ENCODE measurements at places on chromosomes 6 and 20. TPM values are rescaled to one million over a fixed set of nuclear protein-coding genes. Genes with fewer than 3 reads are reported as not detected.

DNA sequence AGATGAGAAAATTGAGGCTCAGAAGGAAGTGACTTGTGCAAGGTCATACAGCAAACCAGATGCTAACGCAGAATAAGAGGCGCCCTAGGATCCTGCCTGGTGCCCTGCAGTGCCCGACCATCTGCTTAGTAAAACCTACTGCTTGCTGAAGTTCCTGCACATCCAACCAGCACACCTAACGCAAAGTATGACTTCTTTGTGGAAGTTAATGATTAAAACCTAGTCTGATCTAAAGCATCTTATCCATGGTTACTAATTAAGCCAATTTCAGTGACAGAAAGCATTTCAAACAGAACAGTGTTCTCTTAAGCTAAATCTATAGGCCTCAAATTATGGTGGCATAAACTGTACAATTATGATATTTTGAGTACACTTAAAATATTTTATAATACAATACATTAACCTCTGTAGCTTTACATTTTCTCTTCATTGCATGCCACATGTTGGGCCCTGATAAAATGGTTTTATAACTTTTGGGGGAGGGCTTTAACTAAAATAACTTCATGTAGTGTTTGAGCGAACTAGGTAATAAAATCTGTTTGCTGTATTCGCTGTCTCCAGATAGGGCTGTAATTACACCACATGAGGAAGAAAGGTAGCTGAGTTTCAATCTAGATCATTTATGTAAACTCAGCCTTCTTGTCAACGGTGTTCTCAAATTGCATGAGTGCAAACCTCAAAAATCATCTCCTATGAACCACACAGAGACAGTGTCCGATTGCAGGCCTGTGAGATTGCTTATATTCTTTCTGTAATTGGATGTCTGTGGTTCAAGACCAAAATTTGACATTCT lies 37.5 kb upstream of the BEND3 start:
- H3K36me3 ChIP-seq: no peaks in the 10 kb centered on the region
- no peak for DNase-seq
- peaks cover 26% of the 10 kb centered on the region for H3K4me1 ChIP-seq
- H3K27me3 ChIP-seq: no peaks in the 10 kb centered on the region
- no peak overlapping the region for H3K4me3 ChIP-seq

- no peak for DNase-seq
- H3K36me3 ChIP-seq: no peaks in the 10 kb centered on the region
- H3K27ac ChIP-seq: no peak overlapping the region
- H3K4me3 ChIP-seq: no peak overlapping the region
- no peaks in the 10 kb centered on the region for H3K27me3 ChIP-seq
Observed at GRCh38 chr6:83218646-83219045, 25.5 kb downstream of the RWDD2A start.

- no peaks in the 10 kb centered on the region for H3K36me3 ChIP-seq
- no peak for DNase-seq
- no peaks in the 10 kb centered on the region for H3K27me3 ChIP-seq
- no peak overlapping the region for H3K4me3 ChIP-seq
Observed at GRCh38 chr6:18328070-18328469, 59.1 kb upstream of the RNF144B start.

- no peak overlapping the region for H3K27ac ChIP-seq
- no peak overlapping the region for H3K4me3 ChIP-seq
- H3K27me3 ChIP-seq: no peaks in the 10 kb centered on the region
- DNase-seq: no peak
Observed at GRCh38 chr20:43516251-43516824, 8.8 kb downstream of the L3MBTL1 start.

DNA sequence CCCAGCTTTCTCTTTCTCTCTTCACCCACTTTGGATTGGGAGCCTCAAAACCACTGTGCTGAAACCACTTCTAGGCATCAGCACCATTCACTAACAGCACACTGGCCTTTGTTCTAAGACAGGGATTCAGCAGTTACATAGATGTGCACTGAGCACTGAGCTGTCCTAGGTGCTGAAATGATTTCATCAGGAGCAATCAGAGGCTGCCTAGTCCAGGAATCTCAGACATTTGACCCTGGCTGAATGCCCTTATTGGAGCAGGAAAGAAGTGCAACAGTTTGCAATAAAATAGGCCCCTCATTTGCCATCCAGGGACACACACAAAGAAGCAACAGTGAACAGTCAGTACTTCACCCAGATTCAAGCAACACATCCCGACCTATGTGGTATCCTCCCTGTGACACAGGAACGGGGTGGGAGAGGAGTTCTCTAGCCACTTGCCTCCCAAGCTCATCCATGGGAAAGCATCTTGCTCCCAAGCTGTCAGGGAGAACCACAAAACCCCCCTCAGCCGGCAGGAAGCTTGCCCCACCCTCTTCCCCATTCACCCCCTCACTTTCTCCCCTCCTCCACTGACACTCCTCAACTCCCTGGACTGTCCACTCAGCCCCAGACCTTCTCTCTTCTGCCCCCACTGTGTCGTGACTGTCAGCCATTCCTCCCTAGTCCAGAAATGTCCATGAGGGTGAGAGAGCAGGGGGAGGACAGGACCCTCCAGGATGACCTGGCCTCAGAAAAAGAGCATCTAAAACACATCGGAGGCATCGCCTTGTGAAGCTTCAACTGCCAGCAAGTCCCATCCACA lies 304.4 kb downstream of the PREX1 start:
- H3K4me1 ChIP-seq: no peaks in the 10 kb centered on the region
- no peak overlapping the region for H3K4me3 ChIP-seq

GRCh38 chr6:44670146-44670545 lies 282.6 kb downstream of the CDC5L start:
- H3K27ac ChIP-seq: no peak overlapping the region
- no peaks in the 10 kb centered on the region for H3K36me3 ChIP-seq
- H3K4me1 ChIP-seq: peaks cover 37% of the 10 kb centered on the region

- H3K4me3 ChIP-seq: no peak overlapping the region
- DNase-seq: no peak
- H3K27me3 ChIP-seq: no peaks in the 10 kb centered on the region
- H3K36me3 ChIP-seq: no peaks in the 10 kb centered on the region
- peaks cover 24% of the 10 kb centered on the region for H3K4me1 ChIP-seq
- H3K27ac ChIP-seq: no peak overlapping the region
Observed at GRCh38 chr20:15645816-15646215, 927.4 kb downstream of the KIF16B start.

DNA sequence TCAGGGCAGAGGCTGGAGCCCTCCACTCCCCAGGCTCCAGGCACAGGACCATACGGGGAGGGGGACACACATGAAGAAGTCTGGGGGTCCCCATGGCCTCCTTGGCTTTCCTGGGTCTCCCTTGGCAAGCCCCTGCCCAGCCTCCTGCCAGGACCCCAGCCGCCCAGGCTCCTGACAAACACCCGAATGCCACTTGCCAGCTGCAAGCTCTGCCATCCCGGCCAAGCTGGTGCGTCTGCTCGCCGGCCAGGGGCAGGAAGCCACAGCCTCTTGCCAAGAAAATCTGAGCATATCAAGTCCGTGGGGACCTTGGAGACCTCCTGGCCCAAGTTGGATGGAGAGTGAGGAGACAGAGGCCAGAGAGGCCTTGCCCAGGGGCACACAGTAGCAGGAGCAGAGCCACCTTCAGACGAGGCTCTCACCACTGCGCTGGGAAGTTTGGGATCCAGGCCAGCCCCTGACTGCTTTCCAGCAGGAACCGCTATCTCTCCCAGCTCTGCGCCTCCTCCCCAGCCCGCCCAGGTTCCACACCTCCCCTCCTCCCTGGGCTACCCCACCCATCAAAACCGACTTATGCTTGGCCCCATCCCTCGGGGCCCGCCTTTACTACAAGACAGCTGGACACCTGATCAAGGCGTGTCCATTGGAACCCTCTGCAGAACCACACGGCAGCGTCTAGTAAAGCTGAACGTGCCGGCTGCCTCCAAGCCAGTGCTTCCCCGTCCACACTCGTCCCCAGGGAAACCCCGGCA lies 80.2 kb downstream of the GRM4 start:
- H3K27ac ChIP-seq: no peak overlapping the region
- peaks cover 2% of the 10 kb centered on the region for H3K4me1 ChIP-seq
- no peak overlapping the region for H3K4me3 ChIP-seq
- no peaks in the 10 kb centered on the region for H3K36me3 ChIP-seq
- H3K27me3 ChIP-seq: peaks cover 34% of the 10 kb centered on the region
- no peak for DNase-seq

Gene AVP
- total RNA-seq: not detected

- no peaks in the 10 kb centered on the region for H3K36me3 ChIP-seq
- no peak overlapping the region for H3K27ac ChIP-seq
- no peaks in the 10 kb centered on the region for H3K27me3 ChIP-seq
- no peak for DNase-seq
- peaks cover under 1% of the 10 kb centered on the region for H3K4me1 ChIP-seq
- H3K4me3 ChIP-seq: no peak overlapping the region
Observed at GRCh38 chr6:7811441-7811840, 85.5 kb downstream of the BMP6 start.

- H3K4me3 ChIP-seq: no peak overlapping the region
- peaks cover 9% of the 10 kb centered on the region for H3K4me1 ChIP-seq
- no peak for DNase-seq
- no peak overlapping the region for H3K27ac ChIP-seq
- no peaks in the 10 kb centered on the region for H3K36me3 ChIP-seq
Observed at GRCh38 chr6:28884423-28885131, 39.2 kb downstream of the TRIM27 start.

DNA sequence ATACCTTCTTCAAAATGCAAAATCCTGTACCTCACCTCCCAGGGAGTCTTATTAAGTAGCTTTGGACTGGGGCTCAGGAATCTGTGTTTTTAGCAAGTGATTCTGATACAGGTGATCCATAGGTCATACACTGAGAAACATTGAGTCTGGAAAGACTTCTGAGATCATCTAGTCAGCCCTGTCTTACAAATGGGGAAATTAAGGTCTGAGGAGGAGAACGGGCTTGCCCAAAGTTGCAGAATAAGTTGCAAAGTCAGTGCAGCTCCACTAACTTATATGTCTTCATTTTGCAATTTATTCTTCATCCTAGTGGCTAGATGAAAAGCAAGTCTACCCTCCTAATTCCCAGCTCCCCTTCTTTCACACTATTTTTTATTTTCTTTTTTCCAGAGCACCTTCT lies 28.9 kb downstream of the KCNS1 start:
- peaks cover 14% of the 10 kb centered on the region for H3K4me1 ChIP-seq
- no peak overlapping the region for H3K27ac ChIP-seq
- no peak overlapping the region for H3K4me3 ChIP-seq
- DNase-seq: no peak

GRCh38 chr20:22901164-22901563 lies 133.9 kb upstream of the SSTR4 start:
- H3K4me1 ChIP-seq: no peaks in the 10 kb centered on the region
- no peak overlapping the region for H3K4me3 ChIP-seq
- no peak for DNase-seq
- no peak overlapping the region for H3K27ac ChIP-seq
- no peaks in the 10 kb centered on the region for H3K36me3 ChIP-seq

DNA sequence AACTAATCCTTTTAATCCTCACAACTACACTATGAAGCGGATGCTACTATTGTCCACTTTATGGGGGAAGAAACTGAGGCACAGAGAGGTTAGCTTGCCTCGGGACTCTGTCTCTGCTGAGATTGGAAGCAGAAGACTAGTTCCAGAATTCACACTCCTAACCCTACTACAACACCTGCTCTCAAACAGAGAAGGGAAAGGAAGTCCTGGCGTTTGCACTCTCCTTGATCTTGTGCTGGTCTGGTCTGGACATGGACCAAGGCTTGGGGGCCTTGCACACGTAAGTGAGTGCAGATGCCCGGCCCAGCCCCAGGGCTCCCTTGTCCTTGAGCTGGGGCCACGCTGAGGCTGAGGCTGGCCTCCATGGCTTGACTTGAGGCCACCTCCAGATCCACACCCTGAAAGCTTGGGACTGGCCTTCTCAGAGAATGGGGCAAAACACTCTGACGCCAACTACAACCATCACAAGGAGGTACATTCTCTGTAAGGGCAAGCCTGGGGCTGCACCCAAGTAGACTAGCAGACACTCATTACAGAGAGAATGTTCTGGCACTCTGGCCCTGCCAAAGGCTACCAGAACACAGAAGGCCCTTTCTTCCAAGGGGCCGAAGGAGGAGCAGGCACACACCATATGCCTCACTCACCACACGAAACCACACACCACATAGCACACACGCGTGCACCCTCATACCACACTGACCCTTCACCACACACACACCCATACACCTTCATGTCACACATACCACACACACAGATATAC lies 33.3 kb upstream of the EZR start:
- no peak overlapping the region for H3K27ac ChIP-seq
- H3K4me1 ChIP-seq: peaks cover 45% of the 10 kb centered on the region
- DNase-seq: no peak
- no peak overlapping the region for H3K4me3 ChIP-seq

DNA sequence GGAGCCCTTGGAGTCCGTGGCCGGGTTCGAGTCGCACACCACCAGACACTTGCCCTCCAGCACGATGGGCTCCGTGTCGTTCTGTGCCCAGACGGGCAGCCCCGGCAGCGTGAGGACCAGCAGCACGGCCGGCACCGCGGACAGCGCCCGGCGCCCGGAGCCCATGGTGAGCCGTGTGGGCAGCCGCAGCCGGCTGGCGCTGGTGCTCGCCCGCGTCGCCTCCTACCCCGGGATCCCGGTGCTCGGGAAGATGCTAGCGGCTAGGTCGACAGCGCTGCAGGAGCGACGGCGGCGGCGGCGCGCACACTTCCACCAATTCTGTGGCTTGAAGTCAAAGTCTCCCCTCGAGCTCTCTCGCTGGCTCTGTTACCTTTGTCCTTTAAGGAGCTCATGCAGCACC lies 1.3 kb downstream of the CBLN4 start:
- H3K36me3 ChIP-seq: peaks cover 6% of the 10 kb centered on the region
- DNase-seq: no peak
- H3K4me3 ChIP-seq: no peak overlapping the region
- H3K27ac ChIP-seq: no peak overlapping the region
- no peaks in the 10 kb centered on the region for H3K27me3 ChIP-seq

- H3K27ac ChIP-seq: no peak overlapping the region
- H3K36me3 ChIP-seq: no peaks in the 10 kb centered on the region
- no peaks in the 10 kb centered on the region for H3K27me3 ChIP-seq
- H3K4me3 ChIP-seq: no peak overlapping the region
- DNase-seq: no peak
- peaks cover 17% of the 10 kb centered on the region for H3K4me1 ChIP-seq
Observed at GRCh38 chr20:53083411-53083810, 111.3 kb downstream of the TSHZ2 start.

GRCh38 chr20:23019403-23019802 lies 15.7 kb upstream of the SSTR4 start:
- no peak overlapping the region for H3K27ac ChIP-seq
- DNase-seq: no peak
- H3K36me3 ChIP-seq: no peaks in the 10 kb centered on the region
